ENCODE measurements at places on chromosomes 2 and 18.

- DNase-seq, result no peak
Observed at GRCh38 chr2:118696786-118697465, 150.5 kb downstream of the EN1 start.

- DNase-seq, result no peak
Observed at GRCh38 chr18:23814991-23815614, 125.8 kb downstream of the LAMA3 start.

DNA sequence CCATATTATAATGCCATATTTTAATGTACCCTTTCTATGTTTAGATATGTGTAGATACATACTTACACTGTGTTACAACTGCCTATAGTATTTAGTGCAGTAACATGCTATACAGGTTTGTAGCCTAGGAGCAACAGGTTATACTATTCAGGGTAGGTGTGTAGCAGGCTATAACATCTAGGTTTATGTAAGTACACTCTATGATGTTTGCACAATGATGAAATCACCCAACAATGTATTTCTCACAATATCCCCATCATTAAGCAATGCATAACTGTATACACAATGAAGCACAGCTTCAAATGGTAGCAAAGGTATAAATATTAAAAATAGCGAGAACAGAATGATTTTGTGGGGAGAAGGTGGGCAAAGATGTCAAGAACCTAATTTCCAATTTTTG, 117.8 kb downstream of the DYM start:
- no peak for DNase-seq

DNA sequence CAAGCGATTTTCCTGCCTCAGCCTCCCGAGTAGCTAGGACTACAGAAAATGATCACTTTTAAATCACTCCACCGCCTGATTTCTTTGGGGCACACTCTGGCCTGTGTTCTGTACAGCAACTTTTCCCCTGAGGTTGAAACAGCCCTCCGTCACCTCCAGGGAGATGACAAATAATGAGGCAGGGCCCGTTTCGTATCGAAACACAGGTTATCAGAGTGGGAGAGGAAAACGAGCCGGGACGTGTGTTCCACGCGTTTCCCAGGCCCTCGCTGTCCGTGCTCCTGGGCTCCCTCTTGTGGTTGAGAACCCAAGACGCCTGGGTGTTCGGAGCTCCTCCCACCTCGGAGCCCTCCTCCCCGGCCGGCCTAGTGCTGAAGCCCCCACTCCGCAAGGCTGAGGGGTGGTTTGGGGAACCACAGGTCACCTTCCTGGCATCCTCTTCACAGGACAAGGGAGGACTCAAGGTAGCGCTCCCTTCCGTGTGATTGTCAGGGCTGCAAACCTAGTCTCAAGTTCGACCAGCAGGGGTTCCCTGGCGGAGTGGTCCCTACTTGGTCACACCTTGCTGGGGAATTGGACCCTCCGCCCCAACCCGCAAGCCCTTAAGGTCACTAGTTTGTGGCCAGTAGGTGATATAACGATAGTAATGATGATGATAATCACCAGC, 12.8 kb downstream of the ATP6V1B1 start:
- DNase-seq, result peak; percentile 86

- no peak for DNase-seq
Observed at GRCh38 chr2:75424936-75425619, 135.7 kb downstream of the EVA1A start.

DNA sequence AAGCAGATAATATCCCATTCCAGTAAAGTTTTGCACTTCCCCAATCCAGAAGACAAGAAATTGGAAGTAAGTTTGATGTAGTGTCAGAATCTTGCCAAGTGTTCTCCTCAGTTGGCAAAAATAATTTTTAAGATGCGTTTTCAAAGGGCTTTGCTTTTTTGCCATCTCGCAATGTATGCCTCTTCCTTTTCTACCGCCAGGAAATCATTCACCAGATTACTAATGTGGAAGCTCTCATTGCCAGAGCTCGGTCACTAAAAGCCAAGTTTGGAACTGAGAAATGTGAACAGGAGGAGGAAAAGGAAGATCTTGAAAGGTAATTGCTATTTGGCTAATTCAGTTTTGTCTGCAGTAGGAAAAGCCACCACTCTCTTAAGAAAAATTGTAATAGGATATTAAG, 110.7 kb downstream of the RAB3GAP1 start:
- DNase-seq, result no peak

DNA sequence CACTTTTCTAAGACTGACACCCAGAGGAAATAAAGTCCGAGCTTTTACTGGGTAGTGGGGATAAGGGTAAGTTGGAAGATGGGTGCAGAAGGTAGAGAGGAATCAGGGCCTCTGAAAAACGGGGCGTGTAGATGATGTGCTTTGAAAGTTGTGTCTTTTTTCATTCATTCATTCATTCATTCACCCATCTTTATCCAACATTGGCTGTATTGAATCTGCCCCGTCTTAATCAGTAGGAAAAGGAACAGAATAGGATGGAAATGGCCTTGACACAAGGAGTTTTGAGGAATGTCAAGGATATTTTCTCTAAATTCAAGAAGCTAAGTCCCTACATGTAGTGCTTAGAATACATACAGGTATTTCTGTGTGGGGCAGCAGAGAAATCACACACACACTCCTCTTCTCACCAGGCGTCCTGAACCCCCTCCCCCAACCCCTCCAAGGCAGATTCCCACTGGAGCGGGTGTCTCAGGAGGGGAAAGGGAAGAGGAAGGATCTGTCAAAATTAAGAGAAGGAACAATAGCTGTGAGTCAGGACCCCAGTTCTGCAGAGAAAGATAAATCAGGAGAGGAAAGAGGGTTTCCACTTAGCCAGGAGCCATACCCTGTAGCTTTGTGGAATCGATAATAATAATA, 13.9 kb downstream of the DYSF start:
- DNase-seq, result no peak

DNA sequence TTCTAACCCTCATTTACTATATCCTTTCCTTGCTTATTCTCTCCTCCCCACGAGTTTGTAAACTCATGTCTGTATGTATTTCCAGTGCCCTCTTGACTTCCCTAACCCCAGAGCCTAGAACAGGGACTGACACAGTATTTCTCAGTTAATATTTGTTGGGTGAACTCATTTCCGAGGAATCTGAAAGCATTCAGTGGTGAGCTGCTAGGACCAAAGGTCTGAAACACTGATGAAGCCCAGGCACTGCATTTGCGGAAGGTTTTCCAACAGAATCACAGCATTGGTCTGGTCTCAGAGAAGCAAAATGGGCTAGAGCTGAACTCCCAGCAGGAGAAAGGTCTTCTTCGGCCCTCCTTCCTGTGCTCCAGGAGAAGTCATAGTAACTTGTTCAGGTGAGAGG, 56.8 kb downstream of the SOX11 start:
- DNase-seq, result no peak

DNA sequence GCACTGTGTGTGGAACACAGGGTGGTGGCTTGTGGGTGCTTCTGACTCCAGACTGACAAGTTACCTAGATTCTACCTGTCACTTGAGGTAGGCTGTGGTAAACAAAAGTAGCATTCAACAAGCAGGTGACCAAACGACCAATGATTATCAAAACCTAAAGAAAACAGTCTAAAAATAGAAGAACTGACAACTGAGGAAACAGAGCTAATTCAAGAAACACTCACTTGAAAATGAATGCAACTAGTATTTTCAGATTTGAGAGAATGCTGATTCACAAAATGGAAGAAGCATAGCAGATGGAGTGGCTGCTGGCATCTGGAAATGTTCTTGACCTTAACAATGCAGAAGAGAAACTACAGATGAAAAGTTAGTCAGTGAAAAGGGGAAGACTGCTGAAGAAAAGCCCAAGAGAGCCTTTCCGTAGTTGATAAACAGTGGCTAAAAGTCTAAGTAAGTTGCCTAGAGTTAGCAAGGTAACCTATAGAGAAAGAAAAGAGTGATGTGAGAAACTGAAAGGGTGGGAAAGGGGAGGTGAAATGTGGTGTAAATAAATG, 170.4 kb downstream of the NCK2 start:
- DNase-seq, result no peak

DNA sequence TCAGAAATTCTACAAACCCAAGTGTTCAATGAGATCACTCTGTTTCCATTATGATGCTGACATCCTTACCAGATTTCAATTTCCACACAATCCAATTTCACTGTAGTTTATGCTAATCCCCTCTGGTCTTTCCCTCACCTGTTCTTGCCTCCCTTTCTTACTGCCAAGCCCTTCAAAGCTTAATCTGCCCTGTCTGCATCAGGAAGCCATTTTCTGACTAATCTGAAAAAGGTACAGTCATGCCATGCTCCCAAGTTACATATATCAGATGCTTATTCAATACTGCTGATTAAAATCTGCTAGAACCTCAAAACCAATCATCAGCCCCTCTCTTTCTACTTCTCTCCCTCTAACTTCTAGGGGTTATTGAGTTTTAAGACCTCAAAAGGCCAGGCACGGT, 8.9 kb downstream of the KRTCAP3 start:
- DNase-seq, result no peak

DNA sequence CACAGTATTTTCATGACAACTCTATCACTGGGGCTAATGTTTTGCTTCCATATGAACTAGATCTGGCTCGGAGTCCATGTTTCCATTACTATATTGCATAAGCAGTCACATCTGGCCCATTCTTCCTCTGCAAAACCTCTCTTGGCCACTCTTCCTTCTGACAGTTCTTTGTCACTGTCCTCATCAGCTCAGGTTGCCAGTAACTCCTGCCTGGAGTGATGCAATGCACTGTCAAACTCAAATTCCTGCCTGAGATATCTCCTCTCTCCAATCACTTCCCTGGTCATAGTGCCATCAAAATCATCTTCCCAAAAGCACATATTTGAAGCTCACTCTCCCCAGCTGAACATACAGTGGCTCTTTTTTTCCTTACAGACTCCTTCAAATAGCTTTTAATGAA, 66.1 kb downstream of the COLEC12 start:
- DNase-seq, result no peak

DNA sequence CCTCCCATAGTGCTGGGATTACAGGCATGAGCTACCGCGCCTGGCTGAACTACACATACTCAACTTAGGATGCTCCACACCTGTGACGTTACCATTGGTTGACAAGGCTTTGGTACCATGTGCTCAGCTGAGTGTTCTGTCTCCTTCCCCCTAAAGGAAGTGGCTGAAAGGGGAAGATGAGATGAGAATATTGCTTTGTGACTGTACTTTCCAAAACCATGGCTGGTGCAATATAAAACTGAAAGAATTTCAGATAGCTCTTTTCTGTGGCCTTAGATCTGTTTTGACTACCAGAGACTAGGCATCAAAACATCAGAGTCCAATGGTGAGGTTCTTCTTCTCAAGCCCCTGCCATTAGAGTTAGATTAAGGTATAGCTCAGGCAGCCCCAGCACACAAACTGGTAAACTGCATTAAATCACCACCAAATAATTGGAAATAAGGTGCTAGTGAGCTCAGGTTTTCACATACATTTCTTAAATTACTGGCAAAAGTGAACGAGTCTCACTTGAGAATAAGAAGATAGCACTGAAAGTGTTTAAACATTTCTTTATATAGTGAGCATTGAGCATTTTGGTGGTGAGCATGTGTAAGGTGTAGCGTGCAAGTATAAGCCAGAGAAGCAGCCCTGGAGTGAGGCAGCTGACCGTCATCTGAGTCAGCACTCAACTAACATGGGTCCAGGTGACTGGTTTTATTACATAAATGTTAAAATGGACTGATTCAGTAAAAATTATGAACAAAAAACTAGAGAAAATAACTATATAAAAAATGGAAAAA, 113.5 kb upstream of the FZD5 start:
- no peak for DNase-seq

DNA sequence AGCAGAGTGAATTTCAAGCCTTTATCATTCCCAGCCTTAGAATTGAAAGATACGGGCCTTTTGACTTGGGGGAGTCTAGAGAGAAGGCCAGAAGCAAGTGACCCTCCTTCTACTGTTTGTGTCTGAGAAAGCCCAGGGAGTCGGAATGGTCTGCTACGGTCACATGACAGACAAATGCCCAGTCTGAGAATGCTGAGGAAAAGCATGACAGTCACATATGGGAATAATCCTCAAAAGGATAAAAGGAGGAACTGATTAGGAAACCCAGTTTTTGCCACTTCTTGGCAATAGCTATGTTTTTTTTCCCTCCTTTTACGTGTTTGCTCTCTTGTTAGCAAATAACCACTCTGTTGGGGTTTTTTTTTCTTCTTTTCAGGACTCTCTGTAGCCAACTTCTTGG, 38.1 kb upstream of the HNRNPA3 start:
- DNase-seq, result no peak

- DNase-seq, result no peak
Observed at GRCh38 chr2:236289766-236290462, 25.7 kb upstream of the ASB18 start.

Measured in coronary artery (tissue), 2 donors.